ENCODE measurements at places on chromosomes 5 and 9.

DNA sequence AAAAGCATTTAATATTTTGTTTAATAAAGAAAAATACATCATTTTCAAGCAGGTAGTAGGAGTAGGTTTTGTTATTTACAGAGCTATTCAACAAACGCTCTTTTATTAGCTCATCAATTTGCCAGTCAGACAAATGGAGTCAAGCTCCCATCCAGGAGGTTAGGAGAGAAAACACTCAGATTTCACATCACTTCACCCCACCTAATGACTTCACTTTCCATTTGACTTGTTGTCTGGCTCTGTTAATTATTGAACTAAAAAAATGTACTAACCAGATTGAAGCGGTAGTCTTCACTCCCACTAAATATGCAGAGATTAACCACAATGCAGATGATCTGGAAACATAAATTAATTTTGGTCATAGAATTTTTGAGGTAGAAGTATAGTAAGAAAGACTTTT, 193.6 kb upstream of the VCAN start:
- DNase-seq = no peak

DNA sequence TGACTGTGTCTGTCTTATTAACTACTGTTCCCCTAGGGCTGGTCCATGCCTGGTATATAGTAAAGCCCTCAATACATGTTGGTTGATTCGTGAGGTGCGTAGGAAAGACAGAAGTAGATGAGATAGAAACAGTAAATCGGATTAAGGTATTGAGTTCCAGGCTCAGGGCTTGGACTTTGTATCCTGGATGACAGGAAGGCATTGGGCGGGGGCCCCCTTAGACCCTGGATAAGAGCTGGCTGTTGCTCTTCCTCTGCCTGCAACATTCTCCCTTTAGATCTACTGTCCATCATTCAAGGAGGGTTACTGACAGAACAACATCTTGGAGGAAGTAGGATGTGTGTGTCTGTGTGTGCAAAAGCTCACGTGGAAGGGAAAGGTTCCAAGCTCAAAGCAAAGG, 31.2 kb upstream of the CTNNA1 start:
- DNase-seq = no peak

GRCh38 chr5:83475391-83475863, 3.9 kb downstream of the VCAN start:
- DNase-seq = no peak

DNA sequence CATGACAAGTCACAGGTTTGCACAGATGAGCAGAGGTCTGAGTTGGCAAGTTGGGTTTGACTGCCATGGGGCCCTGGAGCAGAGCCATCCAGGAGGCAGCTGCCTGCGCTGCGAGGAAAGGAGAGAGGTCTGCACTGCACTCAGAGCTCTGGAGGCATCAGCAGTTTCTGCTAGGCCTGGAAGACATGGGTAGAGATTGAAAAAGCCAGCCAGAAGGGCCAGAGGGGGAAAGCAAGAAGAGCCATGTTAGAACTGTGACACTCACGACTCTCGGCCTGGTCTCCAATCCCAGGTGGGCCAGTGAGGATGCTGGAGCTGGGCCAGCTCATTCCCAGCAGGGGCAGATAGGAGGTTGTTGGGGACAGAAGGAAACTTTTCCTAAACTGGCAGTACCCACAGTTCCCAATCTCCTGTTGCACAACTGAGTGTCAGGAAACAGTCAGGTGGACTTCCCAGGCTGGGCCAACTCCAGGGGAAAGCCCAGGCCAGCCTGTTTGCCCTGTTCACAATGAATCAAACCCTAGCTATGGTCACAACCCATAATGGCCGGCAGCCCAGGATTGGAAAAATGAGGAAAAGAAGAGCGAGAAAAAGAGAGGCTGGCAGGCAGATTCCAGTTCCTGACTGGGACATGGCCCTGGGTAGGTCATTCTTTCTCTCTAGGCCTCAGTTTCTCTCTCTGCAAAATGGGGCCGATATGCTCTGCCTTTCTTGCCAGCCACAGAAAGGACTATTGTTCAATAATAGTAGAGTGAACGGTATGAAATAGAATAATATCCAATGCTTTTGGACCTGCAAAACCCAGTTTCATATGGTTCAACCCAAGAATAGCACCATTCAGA, 7.8 kb upstream of the ORM1 start:
- no peak for DNase-seq

DNA sequence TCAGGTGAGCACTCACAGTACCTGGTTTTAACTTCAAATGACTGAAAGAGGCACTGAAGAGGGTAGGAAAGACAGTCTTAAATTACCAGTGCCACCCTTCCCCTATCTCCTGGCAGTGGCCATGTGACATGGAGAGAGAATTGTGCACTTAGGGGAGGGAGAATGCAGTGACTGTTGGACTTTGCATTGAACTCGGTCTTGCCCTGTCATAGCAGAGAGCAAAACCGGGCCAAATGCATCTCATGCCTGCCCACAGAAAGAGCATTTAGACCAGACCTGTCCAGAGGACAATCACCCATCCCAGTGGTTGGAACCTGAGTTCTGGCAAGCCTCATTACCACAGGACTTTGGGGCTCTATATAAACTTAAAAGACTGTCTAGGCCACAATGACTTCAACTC, 211.8 kb upstream of the SH3GL2 start:
- no peak for DNase-seq

- no peak for DNase-seq
These were observed 618.3 kb downstream of the TAF11L14 start for GRCh38 chr5:18252559-18252958.

DNA sequence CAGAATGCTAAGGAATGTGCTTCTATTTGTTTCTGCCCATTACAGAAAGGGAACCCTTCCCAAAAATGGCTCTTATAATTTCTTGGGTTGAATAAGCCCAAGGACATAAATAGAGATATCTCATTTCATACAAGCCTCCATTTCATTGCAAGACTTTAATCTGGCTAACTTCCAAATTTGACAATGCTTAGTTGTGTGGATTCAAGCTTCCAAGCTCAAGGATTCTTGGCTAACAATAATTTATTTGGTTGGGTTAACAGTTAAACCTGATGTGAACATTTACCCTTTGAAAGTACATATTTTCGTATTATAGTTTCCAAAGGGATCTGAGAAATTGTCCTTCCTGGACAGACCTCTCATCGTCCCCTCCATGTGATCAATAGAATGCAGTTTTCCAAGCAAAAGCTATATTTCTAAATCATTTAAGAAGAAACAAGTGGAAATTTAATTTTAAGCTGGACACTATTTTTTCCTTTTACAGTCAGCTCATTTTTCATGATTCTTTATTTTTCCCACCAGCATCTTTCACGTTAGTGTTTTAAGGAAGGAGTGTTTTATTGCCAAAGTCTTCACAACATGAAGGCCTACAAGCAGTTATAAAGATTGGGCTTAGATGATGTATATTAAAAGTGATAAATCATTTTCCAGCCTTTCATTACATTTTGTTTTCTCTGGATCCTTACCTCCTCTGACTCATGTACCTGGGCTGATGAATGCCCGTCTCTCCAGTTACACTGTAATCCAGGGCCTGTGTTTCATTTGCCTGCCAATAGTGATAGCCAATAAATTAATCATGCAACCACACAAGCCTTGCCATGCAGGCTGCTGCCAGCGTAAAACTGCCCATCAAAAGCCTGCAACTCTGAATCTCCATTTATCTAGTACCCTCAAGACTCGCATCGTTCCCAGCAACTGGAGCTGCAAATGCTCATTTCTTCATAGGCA, 176.7 kb downstream of the NTRK2 start:
- no peak for DNase-seq

DNA sequence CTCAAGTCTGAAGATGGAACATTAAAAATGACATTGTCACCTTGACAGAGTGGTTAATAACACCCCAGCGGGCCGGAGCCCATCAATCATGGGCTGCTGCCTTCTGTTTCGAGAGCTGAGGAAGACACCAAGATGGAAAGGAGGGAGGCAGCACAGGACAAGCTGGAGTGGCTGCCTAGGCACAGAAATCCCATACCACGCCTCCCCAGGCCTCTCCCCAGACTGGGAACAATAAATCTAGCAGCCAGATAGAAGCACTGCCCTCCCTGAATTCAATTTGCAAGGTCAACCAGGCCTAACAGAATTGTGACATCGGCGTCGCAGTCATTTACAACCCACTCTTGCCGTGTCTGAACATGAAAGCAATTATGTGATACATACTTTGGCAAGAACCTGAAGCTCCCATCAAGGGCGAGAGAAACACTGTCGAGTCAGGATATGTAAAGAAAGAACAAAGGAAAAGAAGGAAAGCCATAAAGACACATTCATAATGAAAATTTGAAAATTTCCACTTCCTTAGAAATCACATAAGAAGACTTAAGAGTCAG, 35.4 kb upstream of the ZNF354A start:
- no peak for DNase-seq

- no peak for DNase-seq
These were observed 75.4 kb downstream of the SLC38A9 start for GRCh38 chr5:55636683-55637082.

GRCh38 chr5:71862507-71863060, 143.5 kb downstream of the CARTPT start:
- DNase-seq = no peak

- DNase-seq = no peak
These were observed 178.5 kb downstream of the C9orf152 start for GRCh38 chr9:110029429-110029955.

GRCh38 chr5:169531631-169532030, 51.9 kb upstream of the SPDL1 start:
- no peak for DNase-seq

DNA sequence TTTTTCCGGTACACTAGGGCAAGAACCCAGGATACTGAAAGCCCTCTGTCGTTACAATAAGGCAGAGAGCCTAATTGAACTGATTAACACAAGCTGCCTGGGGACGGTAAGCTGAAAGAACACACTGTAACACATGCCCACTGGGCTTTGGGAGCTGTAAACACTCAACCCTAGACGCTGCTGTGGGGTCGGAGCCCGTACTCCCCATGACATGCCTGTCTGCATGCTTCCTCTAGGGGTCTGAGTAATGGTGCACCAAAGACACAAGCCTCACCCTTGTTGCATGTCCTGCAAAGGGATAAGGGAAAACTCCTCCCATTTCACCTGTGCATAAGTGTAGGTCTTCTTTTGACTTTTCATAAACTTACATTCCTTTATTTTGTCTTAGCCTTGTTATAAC, 194.0 kb downstream of the FBXL7 start:
- no peak for DNase-seq

DNA sequence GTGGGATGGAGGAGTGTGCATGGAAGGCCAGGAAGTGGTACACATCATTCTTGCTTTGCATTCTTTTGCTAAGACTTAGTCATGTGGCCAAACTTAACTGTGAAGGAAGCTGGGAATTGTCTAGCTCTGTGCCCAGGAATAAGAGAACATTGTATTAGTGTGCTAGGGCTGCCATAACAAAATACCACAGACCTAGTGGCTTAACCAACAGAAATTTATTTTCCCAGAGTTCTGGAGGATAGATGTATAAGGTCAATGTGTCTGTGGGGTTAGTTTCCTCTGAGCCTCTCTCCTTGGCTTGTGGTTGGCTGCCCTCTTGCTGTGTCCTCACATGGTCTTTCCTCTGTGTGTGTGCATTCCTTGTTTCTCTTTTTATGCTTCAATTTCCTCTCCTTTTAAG, 32.4 kb downstream of the NNT start:
- DNase-seq = no peak

GRCh38 chr9:128823903-128824406, 5.6 kb downstream of the SPOUT1 start:
- no peak for DNase-seq

DNA sequence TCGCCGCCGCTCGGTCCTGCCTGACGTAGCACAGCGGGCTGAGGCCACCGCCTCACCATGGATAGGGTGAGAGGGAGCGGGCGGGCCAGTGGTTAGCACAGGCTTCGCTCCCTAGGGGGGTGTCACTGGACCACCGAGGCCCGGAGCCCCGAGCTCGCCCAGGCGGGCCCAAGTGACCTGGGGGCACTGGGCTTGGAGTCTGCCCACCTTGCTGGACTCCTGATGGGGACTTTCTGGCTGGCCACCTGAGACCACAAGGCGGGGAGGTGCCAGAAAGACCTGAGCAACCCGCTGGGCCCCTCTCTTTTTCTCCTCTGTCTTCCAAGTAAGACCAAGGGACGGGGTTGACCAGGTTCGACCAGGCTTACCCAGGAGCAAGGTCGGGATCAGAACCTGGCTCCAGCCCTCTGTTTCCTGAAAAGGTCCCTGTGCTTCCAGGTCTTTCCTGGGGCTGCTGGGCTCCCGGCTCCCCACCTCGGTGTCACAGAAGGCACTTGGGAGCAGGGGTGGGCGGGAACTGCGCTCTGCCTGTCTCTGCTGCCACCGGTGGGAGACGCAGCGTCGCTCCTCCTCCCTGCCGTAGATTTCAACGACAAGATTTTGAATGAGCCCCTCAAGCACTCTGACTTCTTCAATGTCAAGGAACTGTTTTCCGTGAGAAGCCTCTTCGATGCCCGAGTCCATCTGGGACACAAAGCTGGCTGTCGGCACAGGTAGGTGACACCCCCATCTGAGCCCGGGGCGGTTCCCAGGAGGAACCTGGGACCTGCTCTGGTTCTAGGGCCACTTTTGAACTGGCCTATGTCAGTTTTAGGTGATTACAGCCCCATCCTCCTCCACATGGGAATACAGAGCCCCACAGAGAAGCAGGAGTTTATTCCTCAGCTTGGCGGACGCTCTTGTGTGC, 1.0 kb downstream of the MRPS2 start:
- DNase-seq = peak; percentile 24

DNA sequence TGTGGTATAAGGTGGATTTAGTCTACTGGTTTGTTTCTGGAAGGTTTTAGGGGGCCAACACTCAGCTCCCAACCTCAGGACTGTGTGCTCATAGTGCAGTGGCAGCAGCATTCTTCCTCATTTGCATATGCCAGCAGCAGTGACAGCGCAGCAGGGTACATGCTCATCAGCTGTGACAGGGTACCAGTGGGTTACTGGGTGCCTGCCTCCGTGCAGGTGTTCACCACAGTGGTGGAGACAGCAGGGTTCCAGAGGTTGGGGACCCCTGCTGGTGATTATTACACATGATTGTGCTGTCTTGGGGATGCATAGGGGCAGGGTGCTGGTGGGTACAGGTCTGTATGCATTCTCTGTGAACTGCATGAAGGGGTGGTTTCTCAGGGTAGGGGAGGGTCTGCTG, 45.5 kb upstream of the IFNE start:
- DNase-seq = no peak

GRCh38 chr5:96342581-96342980, 90.5 kb downstream of the PCSK1 start:
- no peak for DNase-seq

GRCh38 chr5:115431116-115431515, 113.5 kb downstream of the FEM1C start:
- DNase-seq = no peak

GRCh38 chr9:11469745-11470144, 856.9 kb upstream of the PTPRD start:
- DNase-seq = no peak

- no peak for DNase-seq
These were observed 9.9 kb downstream of the RAD23B start for GRCh38 chr9:107292821-107293542.

- DNase-seq = no peak
These were observed 4.9 kb downstream of the SUSD1 start for GRCh38 chr9:112170235-112170634.

DNA sequence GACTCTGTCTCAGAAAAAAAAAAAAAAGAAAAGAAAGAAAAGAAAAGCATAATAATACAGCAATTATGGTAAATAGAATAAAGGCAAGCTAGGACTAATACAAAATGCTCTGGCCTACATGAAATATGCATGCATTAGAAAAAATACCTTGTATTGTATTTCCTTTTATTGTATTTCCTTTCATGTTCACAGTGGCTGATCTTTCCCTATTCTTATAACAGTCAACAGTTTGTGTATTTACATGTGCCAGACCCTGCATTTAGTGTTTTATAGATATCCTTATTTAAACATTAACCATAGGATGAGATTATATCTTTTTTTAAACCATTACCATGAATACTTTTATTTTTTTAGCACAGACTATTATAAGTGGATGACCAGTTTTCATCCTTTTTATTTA, 56.3 kb upstream of the ARL15 start:
- no peak for DNase-seq

All from CD4-positive, alpha-beta T cell treated with Interleukin-15 for 4 hours (primary cell).